ENCODE measurements at places on chromosomes 11 and 22. TPM values are rescaled to one million over a fixed set of nuclear protein-coding genes. Genes with fewer than 3 reads are reported as not detected.

The PKP3 gene
- 0.09 TPM for total RNA-seq

The CAT gene
- 39.6 TPM for total RNA-seq

The INS gene
- not detected for total RNA-seq

The KCNJ11 gene
- 0.18 TPM for total RNA-seq

The C11orf91 gene
- 0.38 TPM for total RNA-seq

The PPME1 gene
- total RNA-seq = 39.1 TPM
